H4 (cell line): ENCODE measurements at places on chromosomes 11 and 22. TPM values are rescaled to one million over a fixed set of nuclear protein-coding genes. Genes with fewer than 3 reads are reported as not detected.

DNA sequence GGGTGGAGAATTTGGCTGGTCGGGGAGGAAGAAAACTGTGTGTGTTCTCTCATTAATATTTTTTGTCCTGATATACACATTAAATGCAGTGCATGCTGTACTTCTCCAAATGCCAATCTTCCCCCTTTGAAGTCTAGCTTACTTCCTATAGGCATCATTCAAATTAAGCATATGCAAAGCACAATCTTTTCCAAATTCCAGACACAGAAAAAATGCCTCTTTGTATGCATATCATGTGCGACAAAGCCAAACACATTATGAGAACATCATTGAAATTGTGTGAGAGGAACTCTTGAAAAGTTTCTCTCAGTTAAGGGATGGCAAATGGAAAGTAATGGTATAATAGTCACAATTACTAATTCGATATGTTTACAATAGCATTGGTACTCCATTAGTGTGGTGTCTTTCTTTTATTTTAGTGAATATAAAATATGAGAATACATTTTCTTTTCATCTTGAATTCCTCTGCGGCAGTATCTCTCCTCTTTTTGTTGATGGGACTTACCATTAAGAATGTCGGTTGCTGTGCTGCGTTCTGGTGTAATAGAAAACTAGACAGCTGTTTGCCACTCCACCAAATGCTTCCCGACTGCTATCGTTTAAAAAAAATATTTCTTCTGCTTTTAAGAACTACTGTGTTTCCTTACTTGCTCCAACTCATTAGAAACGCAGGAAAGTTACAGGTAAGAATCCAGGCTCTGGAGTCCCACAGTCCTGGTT, 19.3 kb upstream of the NRIP3 start:
- DNase-seq: no peak

- DNase-seq: no peak
These were observed 1.1 kb upstream of the CLTCL1 start for GRCh38 chr22:19292458-19293230.

GRCh38 chr11:19232910-19233503, 7.7 kb downstream of the E2F8 start:
- DNase-seq: peak; percentile 50

DNA sequence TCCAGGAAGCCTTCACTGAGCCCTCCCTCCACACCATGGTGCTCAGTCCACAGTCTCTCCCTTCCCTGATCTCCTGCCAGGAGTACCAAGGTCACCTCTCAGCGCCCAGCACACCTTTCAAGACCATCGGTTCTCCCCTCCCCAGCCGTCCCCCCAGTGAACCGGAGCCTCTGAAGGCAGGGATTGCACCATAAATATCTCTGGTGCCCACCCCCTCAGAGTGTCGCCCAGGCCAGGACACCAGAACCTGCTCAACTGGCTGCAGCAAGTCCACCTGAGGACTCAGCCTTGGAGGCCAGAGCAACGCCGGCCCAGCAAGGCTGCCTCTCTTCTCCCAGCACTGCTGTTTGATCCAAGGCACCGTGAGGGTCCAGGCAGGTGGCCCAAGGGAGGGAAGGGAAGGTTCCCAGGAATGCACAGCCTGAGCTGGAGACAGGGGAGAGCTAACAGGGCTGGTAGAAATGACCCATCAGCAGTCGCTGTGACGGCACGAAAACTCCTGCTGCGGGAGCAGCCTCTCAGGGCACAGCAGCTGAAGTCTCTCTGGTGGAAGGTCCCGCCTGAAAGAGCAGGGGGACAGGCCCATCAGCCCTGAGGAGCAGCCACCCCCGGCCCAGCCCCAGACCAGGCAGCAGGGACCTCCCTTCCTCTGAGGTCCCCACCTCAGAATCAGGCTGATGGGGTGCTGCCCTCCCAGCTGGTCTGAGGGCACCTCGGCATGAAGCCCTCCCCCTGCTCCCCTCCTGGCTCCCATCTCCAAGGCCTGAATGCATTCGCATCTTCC, 80.3 kb downstream of the BUD13 start:
- DNase-seq: no peak

- DNase-seq: peak; percentile 94
These were observed 60.2 kb downstream of the EHF start for GRCh38 chr11:34680918-34681586.

GRCh38 chr11:114233755-114234154, 62.4 kb upstream of the NNMT start:
- DNase-seq: no peak

DNA sequence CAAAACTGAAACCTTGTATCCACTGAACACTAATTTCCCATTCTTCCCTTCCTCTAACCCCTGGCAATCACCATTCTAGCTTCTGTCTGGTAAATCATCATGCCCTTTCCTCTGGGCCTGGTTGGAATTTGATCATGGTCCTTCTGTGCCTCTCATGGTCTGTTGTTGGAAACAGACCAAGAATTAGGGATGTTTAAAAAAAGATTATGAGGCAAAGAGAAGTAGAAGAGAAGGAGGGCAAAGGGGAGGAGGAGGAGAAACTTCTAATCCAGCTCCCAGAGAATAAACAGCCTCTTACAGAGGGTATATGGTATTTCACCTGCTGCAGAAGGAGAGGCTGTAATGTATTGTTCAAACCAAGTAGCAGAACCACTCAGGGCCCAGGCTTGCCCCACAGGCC, 10.6 kb downstream of the BCO2 start:
- no peak for DNase-seq

DNA sequence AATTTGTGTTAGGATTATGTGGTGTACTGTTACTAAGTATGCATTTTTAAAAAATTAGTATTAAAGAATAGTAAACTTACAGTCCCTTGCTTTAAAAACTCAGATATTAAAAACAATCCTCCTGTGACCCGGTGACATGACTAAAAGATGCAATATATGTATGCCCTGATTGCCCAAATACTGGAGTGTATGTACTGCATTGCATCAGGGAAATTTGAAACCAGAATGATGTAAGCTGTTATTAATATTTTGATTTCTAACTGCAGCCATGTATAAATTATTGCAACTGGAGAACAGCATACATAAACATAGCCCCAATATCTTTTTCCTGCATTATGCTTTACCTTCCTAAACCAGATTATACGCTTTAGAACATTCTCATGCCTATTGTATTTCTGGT, 3.7 kb upstream of the HSPA8 start:
- no peak for DNase-seq

- DNase-seq: peak; percentile 20
These were observed 1.4 kb upstream of the TCN2 start for GRCh38 chr22:30605449-30606110.

DNA sequence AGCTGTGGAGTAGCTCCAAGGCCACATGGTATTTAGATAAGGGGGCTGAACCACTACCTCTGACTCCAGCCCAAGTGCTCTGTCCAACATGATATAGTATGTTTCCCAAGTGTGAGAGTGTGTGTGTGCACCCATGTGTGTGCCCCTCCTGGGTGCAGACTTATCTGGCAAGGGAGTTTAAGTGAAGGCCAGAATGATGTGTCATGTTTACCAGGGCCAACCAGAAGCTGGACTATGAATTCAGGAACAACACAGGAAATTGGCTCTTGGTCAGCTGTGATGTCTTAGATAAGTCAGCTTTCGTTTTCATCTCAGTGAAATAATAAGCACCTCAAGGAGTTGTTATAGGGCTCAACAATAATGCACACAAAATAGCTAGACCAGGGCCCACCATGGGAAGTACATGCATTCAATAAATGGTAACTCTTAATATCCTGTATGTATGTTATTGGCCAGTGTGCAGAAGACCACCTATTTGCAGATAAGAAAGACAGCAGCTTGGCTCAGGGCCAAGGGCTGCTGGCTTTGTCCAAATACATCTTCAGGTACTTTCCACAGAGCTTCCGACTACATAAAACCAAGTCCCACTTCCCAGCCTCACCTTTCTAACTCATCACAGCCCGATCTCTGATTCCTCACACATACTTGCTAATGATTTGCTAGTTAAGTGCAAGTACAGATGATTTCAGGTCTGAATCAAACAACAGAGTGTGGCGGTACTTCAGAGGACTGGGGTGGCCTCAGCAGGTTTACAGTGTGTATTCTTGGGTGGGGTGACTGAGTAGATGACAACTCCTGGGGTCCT, 120.9 kb downstream of the ME3 start:
- DNase-seq: peak; percentile 84

- DNase-seq: no peak
These were observed 70.6 kb downstream of the BCR start for GRCh38 chr22:23250785-23251363.

GRCh38 chr11:110425751-110426545, 3.8 kb upstream of the FDX1 start:
- DNase-seq: peak; percentile 25

DNA sequence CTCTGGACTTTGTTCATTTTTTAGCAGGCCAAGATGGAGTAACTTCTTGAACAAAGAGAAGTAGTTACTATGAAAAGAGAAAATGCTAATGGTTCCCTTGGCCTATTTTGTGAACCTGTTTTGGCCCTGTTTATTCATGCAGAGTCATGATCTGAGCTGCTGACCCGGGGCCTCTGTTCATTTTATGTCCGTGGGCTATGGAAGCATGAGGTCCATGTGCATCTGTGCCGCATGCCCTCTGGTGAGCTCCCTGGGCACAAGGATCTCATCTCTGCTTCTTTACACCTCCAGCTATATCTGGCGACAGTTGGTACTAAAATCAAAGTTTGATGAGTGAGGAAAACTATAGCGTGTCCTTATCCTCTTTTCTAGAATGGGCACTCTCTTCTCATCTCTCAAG, 1.0 kb downstream of the PIWIL4 start:
- DNase-seq: no peak

DNA sequence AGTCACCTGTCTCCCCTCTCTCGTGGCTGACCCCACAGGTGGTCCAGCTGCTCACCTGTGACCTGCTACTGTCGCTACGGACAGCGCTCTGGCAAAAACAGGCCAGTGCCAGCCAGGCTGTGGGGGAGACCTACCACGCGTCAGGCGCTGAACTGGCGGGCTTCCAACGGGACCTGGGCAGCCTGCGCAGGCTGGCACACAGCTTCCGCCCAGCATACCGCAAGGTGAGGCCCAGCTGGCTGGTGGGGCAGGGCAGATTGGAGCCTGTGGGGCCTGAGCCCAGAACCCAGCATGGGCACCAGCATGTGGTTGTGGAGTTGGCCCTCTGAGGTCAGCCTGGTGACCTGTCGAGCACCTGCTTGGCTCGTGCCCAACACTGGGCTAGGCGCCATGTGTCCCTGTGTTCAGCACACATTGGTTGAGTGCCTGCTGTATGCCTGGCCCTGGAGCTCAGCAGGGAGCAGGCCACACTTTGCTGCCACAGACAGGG, 11.9 kb downstream of the SHISA8 start:
- DNase-seq: no peak

DNA sequence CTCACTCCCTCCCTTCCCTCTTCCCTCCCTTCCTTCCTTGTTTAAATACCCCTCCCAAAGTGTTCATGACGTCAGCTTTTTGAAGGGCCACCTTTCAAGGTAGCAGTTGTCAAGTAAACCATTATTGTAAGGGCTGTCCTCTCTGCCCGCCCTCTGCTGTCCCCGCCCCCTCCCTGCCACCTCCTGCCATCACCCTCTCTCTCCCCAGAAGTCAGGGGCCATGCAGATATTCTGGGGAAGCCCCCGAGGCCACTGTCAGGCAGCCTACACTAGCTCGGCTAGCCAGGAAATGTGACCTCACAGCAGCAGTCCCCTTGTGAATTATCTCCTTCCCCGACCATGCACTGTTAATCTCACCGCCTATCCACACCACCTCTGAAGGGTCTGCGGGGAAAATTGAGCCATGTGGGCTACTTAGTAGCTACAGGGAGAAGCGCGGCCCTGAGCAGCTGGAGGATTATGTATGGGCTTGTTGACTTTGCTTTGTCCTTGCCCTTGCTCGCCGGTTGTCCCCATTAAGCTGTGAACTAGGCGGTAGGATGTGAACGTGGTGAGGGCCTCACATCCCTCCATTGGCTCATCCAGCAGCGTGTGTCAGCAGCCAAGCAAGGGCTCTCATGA, 42.1 kb upstream of the ATXN10 start:
- DNase-seq: no peak

Gene CCDC157
- 0.70 and 1.4 TPM in 2 replicates for total RNA-seq

Gene PHLDB1
- 29.6 and 40.0 TPM in 2 replicates for total RNA-seq

Gene NDUFV1
- 128 and 143 TPM in 2 replicates for total RNA-seq

Gene ST13
- total RNA-seq: 145 and 175 TPM in 2 replicates

Gene CARD16
- total RNA-seq: 80.6 and 105 TPM in 2 replicates

Gene MMP11
- 0.35 and 1.4 TPM in 2 replicates for total RNA-seq

Gene PIH1D2
- 1.4 and 2.1 TPM in 2 replicates for total RNA-seq

Gene MMP8
- total RNA-seq: not detected in 2 replicates

Gene ARHGAP8
- 2.5 TPM in 1 of 2 replicates, not detected in the other for total RNA-seq
